ENCODE measurements at places on chromosomes 11 and 22.

DNA sequence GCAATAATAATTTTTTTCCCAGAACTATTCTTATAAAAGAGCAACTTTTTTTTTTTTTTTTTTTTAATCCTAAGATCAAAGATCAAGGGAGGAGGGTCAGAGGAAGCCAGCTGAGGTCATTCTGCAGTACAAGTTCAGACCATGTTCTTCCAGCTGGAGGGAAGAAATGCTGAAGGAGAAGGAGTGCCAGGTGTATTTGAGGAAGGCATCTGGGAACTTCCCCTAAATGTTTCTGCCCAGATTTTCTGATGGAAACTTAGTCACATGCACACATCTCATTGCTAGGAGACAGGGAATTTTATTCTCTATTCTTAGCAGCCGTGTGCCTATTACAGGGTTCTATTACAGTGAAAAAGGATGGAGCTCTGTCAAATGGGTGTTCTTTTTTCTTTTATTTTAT is 208.4 kb downstream of the ARHGAP42 start:
- DNase-seq: no peak

DNA sequence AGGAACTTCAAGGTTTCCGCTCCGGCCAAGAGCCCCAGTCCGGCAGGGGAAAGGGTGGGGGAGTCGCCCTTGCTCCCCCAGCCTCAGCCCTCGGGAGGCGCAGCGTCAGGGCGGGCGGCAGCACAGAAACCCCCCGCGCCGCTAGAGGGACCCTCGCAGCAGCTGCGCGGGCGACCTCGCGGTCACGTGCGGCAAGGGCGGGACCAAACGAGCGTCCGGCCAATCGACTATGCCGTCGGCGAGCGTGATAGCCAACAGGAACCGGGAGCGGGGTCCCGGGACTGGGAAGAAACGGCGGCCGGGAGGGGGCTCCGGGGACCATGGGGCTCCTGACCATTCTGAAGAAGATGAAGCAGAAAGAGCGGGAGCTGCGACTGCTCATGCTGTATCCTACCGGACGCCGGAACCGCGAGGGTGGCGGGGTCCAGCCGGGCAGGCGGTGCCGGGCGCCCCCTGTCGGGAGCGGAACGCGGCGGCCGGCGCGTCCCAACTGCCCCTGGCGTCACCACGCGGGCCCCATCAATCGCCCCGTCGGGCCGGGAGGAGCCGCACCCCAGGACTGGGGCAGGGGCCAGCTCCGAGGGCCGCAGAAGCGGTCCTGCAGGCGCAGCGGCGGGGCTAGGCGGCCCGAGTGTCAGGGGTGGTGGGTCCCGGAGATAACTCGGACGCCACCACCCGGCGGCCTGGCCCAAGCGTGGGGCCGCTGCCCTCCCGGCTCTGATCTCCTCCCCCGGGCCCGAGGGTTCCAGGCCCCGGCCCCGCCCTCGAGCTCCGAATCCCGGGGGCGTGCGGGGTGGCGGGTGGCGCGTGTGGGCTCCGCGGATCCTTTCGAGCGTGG is at the start of gene ARL2:
Gene ARL2, plus strand, starts transcription at position 273 of the 838 bp plus-strand sequence. Its CDS starts 48 bp downstream, at position 321.
- DNase-seq: peak; percentile 74

DNA sequence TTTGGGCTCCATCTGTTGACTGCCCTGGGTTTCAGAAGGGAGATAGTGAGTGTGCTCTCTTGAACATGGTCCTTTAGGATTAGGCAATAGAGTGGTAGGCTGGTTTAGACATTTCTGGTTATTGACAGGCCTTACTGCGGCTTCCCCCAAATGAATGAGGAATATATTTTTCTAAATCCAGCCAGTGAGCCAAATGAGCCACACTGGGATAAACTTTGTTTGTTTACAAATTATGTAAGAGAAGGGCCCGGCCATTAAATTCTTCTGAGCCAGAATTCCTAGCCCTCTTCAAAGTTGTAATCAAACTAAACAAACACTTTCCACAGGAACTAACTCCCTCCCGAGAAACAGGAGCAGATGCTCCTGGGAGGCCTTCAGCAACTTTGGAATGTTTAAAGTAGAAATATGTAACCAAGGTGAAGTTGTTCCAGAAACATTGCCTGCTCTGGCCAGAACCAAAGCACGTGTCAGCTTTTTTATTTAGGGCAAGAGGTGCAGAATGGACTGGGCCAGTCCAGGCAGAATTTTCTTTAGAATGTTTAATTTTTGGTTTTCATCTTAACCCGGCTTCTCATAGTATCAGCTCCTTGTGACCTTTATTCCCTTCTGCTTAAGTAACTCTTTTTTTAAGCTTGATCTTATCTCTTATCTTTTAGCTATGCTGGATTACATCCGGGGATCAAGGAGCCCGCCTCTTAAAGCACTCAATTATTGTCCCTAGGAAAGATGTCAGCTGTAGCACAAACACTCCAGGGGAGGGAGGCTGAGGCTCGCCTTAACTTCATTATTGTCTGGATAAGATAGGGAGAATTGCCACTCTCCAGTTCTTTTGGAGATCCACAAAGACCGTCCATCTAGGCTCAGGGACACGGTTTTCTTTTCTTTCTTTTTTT is 28.7 kb downstream of the ZNRF3 start:
- DNase-seq: peak; percentile 15

DNA sequence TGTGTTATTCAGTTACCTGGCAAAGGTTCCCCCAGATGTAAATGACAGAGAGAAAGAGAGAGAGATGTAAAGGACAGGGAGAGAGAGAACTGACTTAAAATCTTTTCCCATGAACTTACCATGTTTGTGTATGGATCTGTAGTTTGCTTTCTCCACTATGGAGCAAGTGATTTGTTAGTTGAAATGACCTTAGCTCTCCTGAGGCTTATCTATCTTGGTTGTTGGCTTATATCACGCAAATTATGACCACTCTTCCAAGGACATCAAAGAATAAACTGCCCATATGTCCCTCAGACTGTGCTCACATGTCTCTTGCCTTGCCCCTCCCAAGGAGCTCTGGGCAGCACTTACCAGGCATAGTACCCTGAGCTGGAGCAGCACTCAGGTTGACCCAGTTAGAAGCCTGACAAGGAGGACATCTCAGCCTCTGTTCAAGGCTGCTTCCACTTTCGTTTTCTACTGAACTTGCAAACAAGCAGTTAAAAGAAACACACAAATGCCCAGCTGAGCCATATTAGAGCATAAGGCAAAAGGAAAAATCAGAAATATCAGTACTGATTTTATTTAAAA is 95.3 kb upstream of the RCN1 start:
- DNase-seq: no peak

- DNase-seq: peak; percentile 6
These were observed 103.2 kb downstream of the C11orf65 start for GRCh38 chr11:108364159-108364558.

All from GM04504 (cell line).